ENCODE measurements at places on chromosomes 5 and 9.

DNA sequence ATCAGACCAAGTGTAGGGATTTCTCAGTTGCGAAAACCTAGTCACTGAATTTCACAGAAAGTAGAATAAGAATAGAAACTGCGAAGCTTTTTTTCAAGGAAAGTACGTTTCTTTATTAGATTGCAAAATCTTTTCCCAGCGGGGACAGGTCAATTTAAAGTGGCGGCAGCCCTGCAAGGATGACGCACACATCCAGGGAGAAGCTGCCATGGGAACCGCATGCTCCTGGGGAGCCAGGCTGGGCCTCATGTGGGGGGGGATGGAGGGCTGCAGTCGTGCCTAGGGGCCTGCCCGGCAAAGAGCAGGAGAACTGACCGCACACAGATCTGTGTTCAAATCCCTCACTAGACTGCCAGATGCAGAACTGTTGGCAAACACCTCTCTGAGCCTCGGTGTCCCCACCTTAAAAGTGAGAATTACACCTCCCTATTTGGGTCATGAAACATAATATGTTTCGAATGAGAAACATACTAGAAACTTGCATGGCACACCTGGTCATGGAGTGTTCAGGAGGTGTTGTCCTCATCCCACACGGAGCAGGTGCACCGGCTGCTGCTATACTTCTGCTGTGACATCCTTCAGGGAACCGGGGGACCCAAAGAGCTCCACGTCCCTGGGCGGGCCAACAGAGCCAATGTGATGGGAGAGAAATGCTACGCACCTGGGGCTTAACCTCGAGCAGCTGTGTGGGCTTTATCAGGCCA is 127.8 kb upstream of the PHYKPL start:
- no peak for DNase-seq

DNA sequence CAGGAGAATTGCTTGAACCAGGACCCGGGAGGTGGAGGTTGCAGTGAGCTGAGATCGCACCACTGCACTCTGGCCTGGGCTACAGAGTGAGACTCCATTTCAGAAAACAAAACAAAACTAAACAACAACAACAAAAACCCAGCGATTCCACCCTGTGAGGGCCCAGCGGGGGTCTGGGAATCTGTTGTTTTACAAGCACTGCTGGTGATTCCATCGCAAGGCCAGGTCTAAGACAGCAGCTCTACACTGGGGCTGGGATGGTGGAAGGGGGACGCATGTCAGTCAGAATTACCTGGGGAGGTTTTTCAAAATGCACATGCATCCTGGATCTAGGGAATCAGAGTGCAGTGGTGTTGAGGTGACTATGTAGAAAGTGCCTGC is 90.9 kb downstream of the ANKRD55 start:
- no peak for DNase-seq

DNA sequence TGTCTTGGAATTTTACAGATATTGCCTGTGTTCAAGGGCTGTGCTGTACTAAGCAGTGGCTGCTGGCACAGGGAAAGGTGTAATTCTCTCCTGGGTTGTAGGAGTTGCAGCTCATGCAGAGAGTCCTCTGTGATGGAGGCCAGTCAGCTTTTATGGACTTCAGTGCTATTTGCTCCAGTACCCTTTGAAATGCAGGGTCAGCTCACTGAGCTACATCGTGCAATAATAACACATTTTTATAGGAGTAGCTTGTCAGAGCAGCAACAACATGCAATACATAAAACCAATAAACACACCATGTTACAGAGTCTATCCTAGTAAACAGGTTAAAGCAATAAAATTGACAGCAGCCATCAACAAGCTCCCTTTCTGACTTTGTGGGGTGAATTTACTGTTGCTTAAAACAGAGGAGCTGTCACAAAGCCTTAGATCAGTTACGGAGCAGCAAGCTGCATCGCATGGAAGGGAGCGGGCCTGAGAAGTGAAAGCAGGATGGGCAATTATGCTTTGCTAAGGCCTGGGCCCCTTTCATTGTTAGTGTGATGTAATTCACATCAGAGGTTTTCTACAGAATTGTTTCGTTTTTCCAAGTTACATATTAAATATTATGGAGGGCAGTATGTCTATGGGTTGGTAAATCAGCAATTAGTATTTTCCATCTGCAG is 16.8 kb downstream of the CD180 start:
- DNase-seq: no peak

- no peak for DNase-seq
These were observed 50.1 kb upstream of the GLRX start for GRCh38 chr5:95872346-95873268.

DNA sequence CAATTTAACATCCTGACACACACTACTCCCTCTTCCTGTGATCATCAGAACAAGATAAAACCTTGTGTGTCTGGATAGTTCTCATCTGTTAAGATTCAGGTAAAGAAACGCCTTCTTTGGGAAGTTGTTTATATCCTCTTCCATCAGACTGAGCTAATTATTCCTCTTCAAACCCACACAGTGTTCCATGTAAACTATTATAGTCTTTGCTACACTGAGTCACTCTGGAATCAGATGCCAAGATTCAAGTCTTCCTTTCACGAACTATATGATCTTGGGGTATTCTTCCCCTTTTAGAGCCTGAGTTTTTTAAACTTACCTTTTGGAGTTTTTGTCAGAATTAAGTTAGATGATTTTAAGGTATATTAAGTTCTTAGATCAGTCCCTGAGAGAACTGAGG is 2.0 kb downstream of the OR1J1 start:
- no peak for DNase-seq

- no peak for DNase-seq
These were observed 31.5 kb downstream of the DDX31 start for GRCh38 chr9:132638240-132638639.

- DNase-seq: no peak
These were observed 154.3 kb upstream of the PITX1 start for GRCh38 chr5:135188233-135188914.

DNA sequence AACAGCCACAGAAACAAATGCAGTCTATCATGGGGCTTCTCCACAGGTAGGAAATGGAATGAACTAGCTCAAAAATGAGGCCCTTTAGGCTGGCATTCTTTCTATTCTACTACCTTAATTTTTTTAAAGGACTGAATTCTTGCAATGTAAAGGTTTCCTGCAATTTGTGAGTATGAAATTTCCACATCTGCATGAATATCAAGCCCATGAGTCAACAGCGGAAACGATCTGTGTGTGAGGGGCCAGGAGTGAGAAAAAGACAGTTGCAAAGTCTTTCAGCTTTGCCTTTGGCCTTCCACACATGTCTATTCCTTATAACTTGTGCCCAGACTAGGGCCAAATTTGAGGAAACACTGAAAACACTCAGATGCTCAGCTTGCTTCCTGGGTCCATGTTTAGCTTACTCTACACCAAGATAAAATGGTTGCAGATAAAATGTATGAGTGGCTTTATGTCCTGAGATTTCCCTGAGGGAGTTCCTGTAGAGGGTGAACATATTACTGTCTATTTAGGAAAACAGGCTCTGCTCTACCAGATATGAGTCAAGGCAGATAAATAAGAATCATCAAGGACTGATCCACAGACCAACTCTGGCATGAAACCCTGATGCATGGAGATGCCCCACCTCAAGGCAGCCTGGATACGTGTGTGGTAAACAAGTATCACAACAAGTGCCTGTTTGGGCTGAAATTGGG is 46.5 kb downstream of the RETREG1 start:
- DNase-seq: no peak

GRCh38 chr9:20271723-20272122 is 350.6 kb downstream of the MLLT3 start:
- DNase-seq: no peak

DNA sequence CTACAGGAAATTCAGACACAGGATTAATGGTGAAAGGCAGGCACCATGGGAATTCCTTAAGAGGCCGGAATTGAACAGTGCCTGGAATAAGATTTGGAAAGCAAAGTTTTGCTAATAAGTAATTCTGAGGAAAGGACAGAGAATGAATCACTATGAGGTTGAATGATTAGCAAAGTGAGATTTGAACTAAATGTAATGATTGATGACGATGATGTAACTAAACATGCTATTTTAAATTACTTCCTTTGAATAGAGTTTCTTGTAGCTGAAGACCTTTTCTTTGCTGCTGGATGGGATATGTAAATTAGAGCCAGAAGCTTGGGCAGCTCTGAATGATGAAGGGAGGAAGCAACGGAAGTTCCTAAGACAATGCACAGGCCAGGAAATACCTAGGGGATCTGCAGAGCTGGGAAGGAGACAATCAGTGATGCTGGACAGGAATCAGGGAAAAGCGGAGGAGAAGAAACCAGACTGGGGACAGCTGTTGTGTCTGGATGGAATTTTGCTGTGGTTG is 482.0 kb downstream of the PSAT1 start:
- DNase-seq: peak; percentile 38

- no peak for DNase-seq
These were observed 632.5 kb downstream of the ISL1 start for GRCh38 chr5:52015760-52016159.

DNA sequence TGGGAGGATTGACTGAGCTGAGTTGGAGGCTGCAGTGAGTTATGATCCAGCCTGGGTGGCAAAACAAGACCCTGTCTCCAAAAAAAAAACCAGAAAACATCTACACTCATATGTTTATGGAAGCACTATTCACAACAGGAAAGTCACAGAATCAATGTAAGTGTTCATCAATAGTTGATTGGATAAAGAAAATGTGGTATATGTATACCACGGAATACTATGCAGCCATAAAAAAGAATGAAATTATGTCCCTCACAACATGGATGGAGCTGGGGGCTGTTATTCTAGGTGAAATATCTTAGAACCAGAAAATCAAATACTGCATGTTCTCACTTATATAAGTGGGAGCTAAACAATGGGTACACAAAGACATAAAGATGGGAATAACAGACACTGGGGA is 2.8 kb upstream of the SLC25A2 start:
- no peak for DNase-seq

GRCh38 chr9:106724566-106724965 is 138.4 kb upstream of the ZNF462 start:
- no peak for DNase-seq

DNA sequence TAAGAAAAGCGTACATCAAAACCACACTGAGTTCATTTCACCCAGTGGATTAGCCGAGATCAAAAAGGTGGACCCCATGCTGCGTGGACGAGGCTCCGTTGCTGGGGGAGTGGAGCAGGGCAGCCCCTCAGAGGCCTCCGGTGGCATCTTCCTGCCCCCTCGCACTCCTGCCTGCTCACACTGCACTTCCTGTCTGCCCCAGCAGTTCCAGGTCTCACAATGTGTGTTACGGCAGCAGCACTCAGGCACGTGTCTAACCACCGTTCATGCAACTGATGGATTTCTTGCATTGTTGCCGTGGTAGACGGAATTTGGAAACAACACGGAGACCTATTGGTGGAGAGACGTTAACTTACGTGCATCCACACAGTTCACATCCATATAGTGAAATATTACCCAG is 196.6 kb upstream of the OTULINL start:
- no peak for DNase-seq

DNA sequence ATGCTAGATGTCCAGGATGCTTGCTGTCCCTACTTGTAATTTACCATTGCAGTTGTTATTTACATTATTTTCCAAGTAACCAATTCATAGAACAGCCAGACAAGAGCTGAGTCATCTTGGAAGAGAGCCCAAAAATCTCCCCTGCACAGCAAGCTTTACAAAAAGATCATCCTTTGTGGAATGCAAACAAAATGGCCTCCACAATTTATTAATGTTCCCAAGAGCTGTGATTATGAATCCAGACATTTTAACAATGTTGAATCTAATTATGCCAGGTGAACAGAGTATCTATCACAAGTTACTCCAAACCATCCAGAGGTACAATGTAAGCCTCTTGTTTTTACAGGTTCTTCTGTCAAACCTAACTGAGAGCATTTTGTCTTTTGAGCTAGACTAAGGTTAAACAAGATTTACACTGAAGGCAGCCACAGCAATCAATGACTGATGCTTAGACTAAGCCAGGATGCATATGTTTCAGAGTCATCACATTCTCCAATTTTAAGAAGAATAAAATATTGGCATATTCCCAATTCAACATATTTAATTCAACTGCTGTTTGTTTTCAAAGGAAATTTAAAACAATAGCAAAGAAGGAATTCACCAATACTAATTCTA is 95.3 kb upstream of the SLC12A2 start:
- peak; percentile 54 for DNase-seq

DNA sequence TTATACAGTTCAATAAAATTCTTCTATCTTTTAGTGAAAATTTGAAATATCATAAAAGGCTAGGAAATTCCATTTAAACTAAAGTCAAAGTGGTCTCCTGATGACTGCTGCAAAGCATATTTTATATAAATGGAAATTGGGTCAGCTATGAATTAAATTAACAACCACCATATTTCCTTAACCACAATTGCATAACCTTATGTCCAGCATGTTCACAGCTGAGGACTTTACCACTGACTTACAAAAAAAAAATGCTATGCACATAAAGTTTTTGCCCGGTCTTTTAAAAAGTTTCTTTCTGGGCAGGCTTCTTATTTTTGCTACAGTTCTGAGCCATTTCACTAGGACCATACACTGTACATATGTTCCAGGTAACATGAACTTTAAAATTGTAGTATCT is 208.6 kb upstream of the RGMB start:
- DNase-seq: no peak

- peak; percentile 30 for DNase-seq
These were observed 3.0 kb downstream of the C8G start for GRCh38 chr9:136947955-136948510.

- DNase-seq: peak; percentile 53
These were observed 244.0 kb downstream of the EPB41L4A start for GRCh38 chr5:112174959-112175594.

DNA sequence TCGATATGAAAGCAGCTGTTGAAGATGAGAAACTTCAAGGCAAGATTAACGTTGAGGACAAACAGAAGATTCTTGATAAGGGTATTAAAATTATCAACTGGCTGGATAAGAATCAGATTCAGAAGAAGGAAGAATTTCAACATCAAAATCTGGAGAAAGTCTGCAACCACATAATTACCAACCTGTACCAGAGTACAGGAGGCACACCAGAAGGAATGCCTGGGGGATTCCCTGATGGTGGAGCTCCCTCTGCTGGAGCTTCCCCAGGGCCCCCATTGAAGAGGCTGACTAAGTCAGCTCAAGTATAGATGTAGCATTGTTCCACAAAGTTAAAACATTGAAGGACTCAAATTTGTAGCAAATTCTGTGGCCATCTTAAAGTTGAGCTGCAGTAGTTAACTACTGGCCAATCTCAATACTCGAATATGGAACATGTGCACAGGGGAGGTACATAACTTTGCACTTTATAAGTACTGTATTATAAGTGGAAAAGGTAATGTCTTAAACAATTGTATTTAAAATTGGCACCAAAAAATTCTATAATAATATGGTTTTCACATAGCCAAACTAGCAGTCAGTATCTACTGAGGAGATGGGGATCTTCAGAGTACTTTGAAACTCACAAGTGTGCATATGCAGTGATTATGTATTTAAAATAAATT is 237.5 kb downstream of the CHSY3 start:
- DNase-seq: peak; percentile 42

GRCh38 chr9:84061613-84062193 is 81.1 kb downstream of the RMI1 start:
- DNase-seq: no peak

GRCh38 chr5:15566306-15566705 is 66.3 kb downstream of the FBXL7 start:
- DNase-seq: no peak

Measured in ACHN (cell line).